KG1 (cell line): ENCODE measurements at places on chromosomes 13 and 19.

DNA sequence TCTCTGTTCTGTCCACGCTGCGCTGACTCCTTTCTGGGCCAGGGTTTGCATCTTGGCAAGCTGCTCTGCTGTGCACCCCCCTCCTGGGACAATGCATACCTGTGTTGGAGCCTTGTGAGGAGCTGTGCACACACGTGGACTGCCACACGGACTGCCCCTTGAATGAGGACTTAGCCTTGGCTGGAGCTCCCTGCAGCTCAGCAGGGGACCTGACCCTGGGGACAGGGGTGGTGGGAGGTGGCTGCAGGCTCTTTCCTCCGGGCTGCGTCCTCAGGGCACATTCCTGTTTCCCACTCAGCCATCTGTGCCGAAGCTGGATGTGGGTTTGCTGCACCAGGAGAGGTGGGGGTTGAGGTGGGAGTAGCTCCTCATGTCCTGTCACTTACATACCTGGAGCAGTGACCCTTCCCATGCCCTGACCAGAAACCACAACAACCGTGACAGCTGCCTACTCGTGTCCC is 8.2 kb downstream of the RAB11B start:
- no peak for DNase-seq

DNA sequence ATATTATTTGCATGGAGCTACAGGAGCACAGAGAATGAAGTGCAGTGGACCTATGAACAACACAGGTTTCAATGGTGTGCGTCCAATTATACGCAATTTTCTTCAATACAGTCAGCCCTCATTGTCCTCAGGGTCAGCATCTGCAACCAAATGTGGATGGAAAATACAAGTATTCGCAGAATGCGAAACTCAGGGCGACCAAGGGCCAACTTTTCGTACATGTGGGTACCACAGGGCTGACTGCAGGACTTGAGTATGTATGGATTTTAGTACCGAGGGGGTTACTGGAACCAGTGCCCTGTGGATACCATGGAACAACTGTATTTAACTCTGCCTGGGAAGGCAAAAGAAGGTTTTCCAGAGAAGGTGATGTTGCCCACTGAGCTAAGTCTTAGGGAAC is 10.2 kb downstream of the LCP1 start:
- DNase-seq, result no peak

DNA sequence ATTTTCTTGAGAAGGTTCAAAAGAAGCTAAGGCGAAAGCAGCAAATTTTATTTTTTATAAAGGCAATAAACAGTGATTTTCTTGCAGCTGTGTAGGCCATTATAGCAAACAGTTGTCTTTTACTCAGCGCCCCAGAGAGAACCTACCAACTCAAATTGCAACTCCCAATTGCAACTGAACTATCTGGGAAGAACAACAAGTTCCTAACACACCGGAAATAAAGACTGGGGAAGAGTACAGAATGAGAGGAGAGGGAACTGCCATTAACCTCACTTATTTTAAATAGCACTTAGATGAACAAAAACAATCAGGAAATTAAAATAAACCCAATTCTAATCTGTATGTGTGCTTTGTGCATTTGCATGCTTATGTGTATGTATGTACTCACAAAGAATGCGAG is 171.1 kb downstream of the KCTD12 start:
- DNase-seq, result no peak

DNA sequence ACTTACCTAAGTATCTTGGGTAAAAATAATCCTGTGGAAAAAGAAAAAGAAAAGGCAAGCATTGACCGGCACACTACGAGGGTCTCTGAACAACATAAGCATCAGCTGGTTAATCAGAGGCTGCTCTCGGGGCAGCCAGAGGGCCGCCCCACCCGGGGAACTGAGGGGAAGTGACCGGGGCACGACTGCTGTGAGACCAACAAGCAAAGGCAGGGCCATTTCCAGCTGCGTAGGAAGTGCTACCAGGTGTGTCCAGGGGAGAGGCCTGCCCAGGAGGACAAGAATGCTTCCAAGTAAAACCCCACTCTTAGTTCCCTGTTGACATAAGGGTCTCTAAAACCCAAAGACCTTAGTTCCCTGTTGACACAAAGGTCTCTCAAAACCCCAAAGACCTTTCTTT is 15.9 kb downstream of the GAS6 start:
- no peak for DNase-seq

- DNase-seq, result no peak
These were observed 23.2 kb upstream of the MTUS2 start for GRCh38 chr13:28796938-28797257.

- DNase-seq, result no peak
These were observed 855 bp upstream of the CARS2 start for GRCh38 chr13:110706570-110707372.

DNA sequence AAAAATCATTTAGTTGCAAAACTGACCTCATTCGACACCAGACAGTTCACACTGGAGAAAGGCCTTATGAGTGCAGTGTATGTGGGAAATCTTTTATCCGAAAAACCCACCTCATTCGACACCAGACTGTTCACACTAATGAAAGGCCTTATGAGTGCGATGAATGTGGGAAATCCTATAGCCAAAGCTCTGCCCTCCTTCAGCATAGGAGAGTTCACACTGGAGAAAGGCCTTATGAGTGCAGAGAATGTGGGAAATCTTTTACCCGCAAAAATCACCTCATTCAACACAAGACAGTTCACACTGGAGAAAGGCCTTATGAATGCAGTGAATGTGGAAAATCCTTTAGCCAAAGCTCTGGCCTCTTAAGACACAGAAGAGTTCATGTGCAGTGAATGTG is 7.1 kb upstream of the ZNF134 start:
- DNase-seq, result no peak

- DNase-seq, result no peak
These were observed at the start of gene SULT2A1 for GRCh38 chr19:47886010-47886559. SULT2A1 (minus strand) TSS chr19:47886315; CDS start chr19:47886257, 58 bp downstream.

GRCh38 chr13:107847406-107847805 is 367.9 kb downstream of the LIG4 start:
- DNase-seq, result no peak

DNA sequence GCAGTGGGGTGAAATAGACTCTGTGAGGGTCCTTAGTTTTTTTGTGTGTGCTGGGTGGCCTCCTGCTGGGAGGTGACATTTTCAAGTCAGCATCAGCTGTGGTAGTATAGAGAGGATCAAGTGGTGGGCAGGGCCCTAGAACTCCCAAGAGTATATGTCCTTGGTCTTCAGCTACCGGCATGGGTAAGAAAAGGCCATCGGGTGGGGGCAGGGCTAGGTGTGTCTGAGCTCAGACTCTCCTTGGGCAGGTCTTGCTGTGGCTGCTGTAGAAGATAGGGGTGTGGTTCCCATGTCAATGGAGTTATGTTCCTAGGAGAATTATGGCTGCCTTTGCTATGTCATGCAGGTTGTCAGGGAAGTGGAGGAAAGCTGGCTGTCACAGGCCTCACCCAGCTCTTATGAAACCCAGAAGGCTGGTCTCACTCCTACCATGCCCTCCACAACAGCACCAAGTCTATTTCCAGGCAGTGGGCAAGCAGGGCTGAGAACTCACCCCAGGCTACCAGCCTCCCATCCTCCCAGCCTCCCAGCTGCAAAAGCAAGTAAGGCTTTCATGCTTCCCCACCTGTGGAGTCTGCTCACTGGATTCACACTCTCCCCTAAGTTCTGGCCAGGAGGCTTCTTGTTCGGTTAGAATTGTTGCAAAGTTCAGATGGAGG is 130.6 kb upstream of the SOX1 start:
- no peak for DNase-seq

DNA sequence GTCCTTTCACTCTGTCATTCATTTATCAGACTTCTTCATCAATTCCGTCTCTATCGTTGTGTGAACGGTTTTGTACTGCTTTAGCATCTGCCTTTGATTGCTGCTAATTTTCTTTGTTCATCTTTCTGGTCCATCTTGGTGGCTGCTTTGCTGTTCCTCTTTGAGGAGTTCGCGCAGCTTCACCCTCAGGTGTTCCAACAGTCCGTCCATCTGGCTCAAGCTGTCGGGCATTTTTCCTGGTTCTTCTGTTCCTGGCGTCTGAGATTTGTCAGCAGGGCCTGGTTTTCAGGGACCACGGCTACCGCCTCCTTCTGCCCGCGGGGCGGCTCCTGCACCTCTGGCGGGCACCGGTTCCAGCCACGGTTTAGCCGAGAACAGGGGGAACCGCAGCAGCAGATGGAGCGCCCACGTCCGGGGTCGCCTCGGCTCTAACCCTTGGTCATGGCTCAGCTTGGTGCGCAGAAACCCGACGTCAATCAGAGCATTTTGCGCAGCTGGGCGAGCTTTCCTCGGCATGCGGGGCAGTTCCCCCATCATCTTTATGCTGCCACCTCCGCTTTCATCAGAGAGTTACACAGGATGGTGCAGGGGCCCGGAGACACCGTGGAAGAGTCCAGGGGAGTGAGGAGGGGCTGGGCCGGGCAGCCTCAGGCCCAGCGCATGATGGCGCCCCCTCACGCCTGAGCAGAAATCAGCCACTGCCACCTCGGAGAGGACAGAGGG is 89.5 kb downstream of the ZNF100 start:
- DNase-seq, result no peak

DNA sequence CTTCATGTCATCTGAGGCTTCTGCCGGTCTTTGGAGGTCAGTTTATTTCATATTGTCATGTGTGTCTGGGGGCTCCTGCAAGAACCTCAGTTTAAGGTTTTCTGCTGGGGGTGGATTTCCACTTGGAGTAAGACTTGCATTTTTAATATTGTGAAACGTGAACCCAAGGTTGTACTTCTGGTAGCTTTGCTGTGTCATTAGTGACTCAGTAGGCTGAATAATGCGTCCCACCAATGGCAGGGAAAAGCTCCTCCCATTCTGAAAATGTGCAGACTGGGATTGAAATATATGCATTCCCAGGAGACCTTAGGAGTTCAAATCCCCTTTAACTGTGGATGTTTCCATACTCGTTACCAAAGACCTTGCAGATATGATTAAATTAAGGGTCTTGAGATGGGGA is 46.2 kb downstream of the ING1 start:
- DNase-seq, result no peak

GRCh38 chr19:54415208-54415900 is at the start of gene TTYH1:
TTYH1 (plus strand) TSS chr19:54415464; CDS start chr19:54415553, 89 bp downstream.
- no peak for DNase-seq

DNA sequence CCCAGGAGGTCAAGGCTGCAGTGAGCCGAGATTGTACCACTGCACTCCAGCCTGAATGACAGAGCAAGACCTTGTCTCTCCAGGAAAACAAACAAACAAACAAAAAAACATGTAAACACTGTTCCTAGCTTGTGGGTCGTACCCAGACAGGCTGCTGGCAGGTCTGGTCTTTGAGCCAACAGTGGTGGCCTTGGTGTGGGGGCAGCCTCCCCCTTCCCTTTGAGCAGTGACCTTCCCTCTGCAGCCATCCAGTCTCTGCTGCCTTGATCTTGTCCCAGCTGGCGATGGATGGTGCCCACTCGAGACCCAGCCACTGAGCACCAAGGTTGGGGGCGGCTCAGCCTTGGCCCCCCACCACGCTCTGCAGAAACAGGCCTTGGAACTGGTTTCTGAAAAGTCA is 143.3 kb downstream of the KDM4B start:
- DNase-seq, result no peak

GRCh38 chr13:89205856-89206520 is 1534.8 kb downstream of the SLITRK5 start:
- DNase-seq, result no peak

DNA sequence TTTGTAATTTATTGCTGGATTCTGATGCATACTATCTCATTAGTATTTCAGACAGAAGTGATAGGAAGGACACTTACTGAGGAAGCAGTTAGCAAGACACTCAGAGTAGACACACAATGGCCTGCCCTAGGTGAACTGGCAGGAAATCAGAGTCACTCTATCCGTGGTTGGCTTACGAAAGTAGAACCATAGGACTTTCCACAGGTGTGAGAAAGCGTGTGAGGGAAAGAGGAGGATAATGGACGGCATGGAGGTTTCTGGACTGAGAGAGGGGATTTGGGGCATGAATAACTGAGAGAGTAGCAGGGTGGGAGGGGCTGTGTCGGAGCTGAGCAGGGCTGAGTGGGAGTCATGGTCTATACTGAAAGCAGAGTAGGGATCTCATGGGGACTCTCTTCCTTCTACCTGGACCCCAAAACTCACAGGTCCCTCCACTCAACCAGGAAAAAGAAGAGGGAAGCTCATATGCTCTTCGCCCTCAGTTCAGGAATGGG is 18.7 kb upstream of the EID2 start:
- no peak for DNase-seq

- DNase-seq, result no peak
These were observed 14.2 kb downstream of the CHERP start for GRCh38 chr19:16527971-16528521.

- DNase-seq, result no peak
These were observed 48.2 kb upstream of the GPI start for GRCh38 chr19:34316741-34317301.

- DNase-seq, result no peak
These were observed 64.9 kb upstream of the MED4 start for GRCh38 chr13:48159826-48160225.

GRCh38 chr13:31380715-31381114 is 180.9 kb downstream of the B3GLCT start:
- no peak for DNase-seq

DNA sequence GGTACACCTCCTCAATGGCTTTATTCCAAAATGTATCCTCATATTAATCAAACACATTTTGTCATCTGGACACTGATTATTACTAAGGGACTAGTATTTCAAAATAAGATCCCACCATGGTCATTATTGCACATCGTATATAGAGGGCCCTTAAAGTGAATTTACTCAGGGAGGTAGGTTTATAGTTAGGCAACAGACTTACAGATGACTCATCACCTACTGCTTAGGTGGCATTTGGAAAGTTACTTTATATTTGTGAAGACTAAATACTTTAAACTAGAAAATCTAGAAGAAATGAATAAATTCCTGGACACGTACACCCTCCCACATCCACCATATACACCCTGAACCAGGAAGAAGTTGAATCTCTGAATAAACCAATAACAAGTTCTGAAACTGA is 353.0 kb downstream of the KCTD12 start:
- DNase-seq, result no peak

GRCh38 chr13:46535825-46536224 is 17.1 kb upstream of the LRCH1 start:
- DNase-seq, result no peak
